Stimulated activated CD8-positive, alpha-beta memory T cell treated with anti-CD3 and anti-CD28 coated beads, Interleukin-4, amount 100 ng/mL, for 4 hours (primary cell): ENCODE measurements at places on chromosomes 5 and 9.

DNA sequence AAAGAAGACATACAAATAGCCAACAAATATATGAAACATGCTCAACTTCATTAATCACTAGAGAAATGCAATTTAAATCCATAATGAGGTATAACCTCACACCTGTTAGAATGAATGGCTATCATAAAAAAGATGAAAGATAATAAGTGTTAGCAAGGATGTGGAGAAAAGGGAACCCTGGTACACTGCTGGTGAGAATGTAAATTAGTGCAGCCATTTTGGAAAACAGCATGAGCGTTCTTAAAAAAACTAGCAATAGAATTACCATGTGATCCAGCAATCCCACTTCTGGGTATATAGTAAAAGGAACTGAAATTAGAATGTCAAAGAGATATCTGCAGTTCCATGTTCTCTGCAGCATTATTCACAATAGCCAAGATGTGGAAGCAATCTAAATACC lies 64.2 kb upstream of the CEP78 start:
- DNase-seq: no peak

- DNase-seq: no peak
Measured at GRCh38 chr5:180777475-180777874, 25.1 kb downstream of the MGAT1 start.

DNA sequence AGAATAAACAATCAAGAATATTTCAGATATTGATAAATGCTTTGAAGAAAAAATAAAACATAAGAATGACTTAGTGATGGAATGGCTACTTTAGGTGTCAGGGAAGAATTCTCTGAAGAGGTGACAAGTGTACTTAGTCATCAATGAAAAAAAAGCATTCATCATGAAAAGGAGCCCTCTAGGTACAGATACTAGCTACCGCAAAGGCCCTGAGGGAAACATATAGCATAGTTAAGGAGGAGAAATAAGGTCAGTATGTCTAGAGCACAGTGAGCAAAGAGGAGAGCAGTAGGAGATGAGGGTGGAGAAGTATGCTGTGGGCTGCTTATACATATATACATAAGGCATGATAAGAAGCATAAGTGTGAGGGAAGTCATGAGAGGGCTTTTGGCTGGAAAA lies 41.8 kb downstream of the CSF2 start:
- no peak for DNase-seq

DNA sequence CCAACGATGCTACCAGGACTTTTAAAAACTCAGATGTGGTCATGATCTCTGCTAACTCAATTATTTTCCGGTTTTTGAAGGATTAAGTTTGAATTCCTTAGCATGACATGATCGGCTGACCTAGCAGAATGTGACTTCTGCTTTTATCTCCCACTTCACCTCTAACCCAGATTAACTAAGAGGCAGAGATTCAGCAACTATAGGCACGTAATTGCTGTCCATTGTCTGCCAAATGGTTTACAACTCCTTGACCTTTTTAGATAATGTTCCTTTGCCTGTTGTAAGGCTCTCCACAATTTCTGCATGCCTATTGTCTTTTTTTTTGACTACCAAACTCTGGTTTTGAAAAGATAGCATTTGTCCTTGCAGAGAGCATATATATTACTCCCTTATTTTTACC lies 268.2 kb downstream of the BRINP1 start:
- no peak for DNase-seq

GRCh38 chr5:52864884-52865283 lies 77.2 kb downstream of the ITGA1 start:
- DNase-seq: no peak
